ENCODE measurements at places on chromosomes 12 and 14.
A peak's percentile ranks its signal among the peaks of the same experiment; 100 is the strongest.

- DNase-seq = no peak
Measured at GRCh38 chr12:2112401-2112800, 59.6 kb downstream of the CACNA1C start.

DNA sequence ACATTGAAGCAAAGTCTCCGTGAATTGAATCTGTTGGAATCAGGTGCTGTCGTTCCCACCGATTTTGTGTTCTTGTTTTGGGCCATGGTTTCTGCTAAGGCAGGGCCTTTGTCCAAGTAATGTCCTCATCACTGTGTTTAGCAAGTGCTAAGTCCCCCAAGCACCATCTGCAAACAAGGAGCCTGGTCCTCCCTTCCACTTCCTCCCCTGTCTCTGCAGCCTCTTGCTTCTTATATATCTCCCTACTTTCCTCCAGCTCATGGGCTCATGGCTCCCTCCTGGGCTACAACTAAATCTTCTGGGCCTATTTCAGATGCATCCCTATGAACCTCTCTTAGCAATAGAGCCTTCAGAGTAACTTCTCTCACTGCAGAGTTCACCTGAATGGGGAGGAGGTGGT is 25.8 kb upstream of the CMKLR1 start:
- DNase-seq = no peak

DNA sequence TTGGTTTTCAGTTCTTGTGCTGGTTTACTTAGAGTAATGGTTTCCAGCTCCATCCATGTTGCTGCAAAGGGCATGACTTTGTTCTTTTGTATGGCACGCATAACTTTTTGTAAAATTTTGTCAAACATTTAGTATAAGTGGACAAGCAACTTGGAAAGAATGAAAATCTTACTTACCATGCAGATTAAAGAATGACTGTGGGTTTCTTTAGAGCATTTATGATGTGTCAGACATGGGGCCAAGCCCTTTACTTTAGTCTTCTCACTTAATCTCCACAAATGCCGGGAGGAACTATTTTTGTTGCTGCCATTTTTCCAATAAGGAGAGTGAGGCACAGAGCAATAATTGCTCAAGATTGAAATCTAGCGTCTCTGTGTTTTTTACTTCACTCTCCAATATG is 652.5 kb upstream of the TBX3 start:
- no peak for DNase-seq

- DNase-seq = no peak
Measured at GRCh38 chr12:64500394-64500793, 48.5 kb downstream of the TBK1 start.

DNA sequence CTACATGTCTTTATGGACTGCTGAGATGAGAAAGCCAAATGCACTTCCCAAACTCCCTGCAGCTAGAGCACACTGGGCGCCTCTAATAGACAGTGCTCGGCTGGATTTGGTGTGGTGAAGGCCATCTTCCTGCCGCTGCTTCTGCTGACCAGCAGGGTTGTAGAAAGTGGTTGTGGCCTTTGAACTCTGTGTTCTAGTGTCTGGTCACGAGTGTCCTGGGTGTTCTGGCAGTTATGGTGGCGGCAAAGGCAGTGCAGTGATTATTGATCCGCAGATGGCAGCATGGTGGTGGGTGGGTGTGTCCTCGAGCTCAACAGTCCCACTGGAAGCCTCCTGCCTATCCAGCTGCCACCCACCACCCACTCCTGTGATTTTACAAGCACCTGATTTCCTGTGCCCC is 43.4 kb downstream of the SMIM41 start:
- no peak for DNase-seq

DNA sequence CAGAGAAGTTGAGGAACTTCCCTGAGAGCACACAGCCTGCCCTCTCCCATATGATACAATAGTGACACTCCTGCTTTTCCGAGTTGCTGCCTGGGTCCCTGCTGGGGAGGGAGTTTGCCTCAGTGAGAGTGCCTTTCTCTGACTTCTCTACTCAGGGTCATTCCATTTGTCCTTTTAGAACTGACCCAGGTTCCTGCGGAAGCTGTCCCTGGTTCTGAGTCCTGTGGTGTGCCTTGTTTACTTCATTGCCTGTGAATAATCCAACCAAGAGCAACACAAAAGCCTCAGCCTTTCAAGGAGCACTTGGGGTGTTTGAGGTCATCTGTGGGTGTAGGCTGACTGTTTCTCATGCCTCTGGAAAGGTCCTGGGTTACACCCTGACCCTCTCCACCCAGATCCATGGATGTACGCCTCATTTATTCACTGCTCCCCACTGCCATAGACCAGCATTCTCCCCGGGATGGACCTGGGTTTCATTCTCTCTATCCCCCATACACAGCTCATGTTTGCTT is 13.6 kb downstream of the SERPINA1 start:
- DNase-seq = no peak

GRCh38 chr12:22986997-22987396 is 362.0 kb downstream of the ETNK1 start:
- DNase-seq = no peak

- no peak for DNase-seq
Measured at GRCh38 chr12:11869406-11869805, 201.3 kb upstream of the BCL2L14 start.

DNA sequence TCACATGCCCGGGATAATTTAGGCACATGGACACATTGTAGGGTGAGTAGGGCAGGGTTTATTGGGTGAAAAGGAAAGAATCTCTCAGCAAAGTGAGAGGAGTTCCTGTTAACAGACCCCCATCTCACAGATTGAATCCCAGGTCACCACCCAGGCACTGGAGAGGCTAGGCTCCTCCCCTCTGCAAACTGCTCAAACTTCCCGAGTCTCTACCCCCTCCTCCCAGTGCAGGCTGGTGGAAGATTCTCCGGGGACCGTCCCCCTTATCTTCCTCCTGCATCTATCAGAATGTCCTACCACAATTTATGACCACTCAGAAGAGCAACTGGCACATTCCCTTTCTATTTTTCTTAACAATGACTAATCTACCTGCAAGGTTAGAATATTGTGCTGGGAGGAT is 126.0 kb downstream of the NTF3 start:
- no peak for DNase-seq

GRCh38 chr12:89181271-89181920 is 170.9 kb downstream of the DUSP6 start:
- DNase-seq = no peak

GRCh38 chr14:51472881-51473280 is 178.8 kb upstream of the FRMD6 start:
- no peak for DNase-seq

DNA sequence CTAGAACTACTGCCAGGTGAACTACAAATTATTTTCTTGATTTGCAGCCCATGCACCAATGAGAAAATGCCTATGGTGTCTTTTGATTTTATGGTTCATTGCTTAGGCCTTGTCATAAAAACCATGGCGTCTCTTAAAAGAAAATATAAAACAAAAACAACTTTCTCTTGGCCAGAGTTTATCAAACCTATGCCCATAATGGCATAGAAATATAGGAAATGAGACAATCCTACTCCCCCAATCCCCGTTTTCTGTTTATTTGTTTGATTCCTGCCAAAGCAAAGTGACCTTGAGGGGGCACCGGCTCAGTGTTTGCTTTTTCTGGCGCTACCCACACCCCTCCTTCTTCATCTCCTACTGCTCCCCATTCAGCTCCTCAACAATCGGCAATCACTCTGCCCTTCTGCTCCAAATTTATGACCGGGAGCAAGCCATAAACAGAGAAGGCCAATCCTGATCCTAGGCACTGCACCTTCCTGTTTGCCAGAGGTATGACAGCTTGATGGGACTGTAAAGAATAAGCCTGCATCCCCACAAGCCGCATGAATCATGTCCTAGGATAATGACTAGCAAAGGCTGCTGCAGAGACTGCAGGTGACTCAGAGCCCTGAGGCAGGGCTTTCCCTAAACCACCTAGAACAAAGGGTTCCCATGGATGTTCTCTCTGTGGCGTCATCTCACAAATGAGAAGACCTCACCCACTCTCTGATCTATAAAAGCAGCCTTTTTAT is 874.9 kb downstream of the NRXN3 start:
- DNase-seq = no peak

- no peak for DNase-seq
Measured at GRCh38 chr12:20476551-20476950, 108.2 kb downstream of the PDE3A start.

DNA sequence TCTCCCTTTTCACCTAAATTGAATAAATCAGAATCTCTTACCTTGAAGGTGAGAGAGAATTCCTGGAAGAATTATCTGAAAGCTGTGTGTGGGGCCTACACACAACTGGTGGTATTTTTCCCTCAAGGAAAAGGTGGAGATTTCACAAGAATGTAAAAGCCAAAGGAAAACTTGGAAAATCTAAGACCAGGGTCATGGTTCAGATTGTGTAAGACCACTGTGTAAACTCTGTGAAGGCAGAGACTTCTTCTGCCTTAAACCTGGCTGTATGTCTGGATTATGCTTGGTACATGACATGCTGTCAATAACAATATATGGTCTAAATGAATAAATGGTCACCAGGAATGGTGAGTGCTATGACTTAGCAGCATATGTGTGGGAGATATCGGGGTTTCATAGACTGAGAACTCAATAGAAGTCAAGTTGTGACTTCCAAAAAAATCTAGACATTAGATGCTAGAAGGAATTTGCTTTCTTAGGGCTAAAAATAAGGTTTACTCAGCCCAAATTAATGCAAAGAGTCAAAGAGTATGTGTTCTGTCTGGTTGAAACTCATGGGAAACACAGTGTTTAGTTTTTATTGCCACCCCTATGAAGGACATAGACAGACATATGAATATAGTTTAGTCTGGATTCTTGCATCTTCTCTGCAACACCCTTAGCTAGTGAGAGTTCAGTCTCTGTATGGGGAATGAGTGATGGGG is 163.7 kb downstream of the SNAPC1 start:
- DNase-seq = no peak

GRCh38 chr14:93086441-93087055 is 29.2 kb downstream of the ITPK1 start:
- peak; percentile 87 for DNase-seq

DNA sequence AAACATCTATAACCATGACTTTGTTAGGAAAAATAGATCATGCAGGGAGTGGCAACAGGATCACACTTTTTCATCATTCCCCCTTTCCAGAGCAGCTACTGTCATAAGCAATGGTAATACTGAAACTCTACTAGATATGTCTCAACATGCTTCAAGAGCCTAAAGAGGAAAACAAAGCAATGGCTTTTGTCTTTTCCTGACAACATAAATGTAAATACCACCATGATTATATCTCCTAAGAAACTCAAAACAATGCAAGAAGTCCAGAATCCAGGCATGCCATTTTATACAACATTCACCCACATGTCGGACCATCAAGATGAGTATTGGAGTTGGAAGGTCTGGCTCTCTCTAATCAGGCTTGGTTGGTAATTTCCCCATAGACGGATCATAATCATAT is 78.7 kb downstream of the KIF21A start:
- DNase-seq = no peak

DNA sequence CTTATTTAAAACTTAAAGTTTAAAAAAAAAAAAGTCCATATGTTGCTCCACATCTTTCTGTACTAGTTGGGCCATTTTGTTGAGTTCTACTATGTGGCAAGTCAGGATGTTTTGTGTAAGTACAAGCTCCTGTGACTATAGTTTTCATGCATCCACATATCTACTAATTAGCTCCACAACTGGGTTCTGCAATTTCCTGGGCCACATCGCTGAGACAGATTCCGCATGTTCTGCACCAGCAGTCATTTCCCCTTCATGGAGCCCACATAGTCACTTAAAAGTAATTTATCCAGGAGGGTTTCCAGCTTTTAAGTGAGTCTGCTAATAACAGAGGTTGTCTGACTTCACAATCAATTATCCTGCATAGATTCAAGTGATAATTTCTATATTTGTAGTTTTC is 461.4 kb downstream of the ZFP36L1 start:
- no peak for DNase-seq

- no peak for DNase-seq
Measured at GRCh38 chr14:30180219-30180618, 252.6 kb upstream of the PRKD1 start.

GRCh38 chr12:69425417-69425816 is 44.8 kb upstream of the FRS2 start:
- no peak for DNase-seq

GRCh38 chr14:67734675-67735074 is 33.0 kb downstream of the RDH12 start:
- no peak for DNase-seq

DNA sequence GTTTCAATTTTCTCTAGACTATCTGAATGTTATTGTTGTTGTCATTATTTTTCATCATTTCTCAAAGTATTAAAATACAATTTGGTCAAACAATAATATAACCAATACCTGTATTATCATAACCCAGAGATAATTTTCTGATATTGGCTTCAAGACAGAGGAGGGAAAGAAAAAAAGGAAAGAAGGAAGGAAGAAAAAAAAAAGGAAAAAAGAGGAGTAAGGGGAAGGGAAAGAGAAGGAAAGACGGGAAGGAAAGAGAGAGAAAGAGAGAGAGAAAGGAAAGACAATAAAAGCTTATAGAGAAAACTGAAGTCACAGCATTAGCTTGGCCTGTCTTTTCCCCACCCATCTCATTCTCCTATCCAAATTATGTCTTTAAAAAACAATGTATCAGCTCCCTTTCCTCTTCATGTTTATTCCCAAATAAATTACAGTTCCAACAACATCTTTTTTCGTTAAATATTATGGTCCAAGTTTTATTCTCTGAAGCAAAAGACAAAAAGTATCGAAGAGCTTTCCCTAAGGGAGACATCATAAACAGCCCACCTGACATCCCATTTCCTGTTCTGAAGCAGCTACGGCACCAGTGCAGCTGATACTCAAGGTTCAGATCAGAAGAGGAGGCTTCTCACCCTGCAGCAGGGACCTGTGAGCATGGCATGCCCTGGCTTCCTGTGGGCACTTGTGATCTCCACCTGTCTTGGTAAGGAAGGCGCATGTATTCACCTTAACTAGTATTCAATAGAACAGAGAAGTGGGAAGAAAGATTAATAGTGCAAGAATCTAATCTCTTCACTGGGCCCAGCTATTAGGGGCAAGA is 308.3 kb downstream of the DAD1 start:
- DNase-seq = no peak

- no peak for DNase-seq
Measured at GRCh38 chr14:54498095-54498531, 9.3 kb upstream of the GMFB start.

DNA sequence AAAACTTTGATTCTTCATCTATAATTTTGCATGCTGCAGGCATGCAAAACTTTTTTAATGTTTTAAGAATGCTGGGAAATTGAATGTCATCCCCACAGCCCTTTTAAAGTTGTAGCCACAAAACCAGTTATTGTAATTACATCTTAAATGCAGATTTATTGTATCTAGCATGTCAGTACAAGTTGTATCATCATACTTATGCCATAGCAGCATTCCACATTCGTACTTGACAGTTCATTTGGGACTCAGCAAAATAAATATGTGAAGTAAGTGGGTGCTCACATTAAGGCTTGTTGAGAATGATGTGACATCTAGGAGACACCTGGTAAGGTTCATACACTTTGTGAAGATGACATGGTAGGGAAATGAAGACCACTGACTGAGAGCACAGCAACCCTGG is 44.0 kb upstream of the GZMB start:
- DNase-seq = no peak

All from RPMI8226 (cell line).